OCI-LY7 (cell line): ENCODE measurements at places on chromosomes 12 and 14. TPM values are rescaled to one million over a fixed set of nuclear protein-coding genes. Genes with fewer than 3 reads are reported as not detected.

The MAP3K9 gene
- total RNA-seq: 6.4 and 7.4 TPM in 2 replicates

The SOAT2 gene
- 1.2 and 1.8 TPM in 2 replicates for total RNA-seq

The GLI1 gene
- total RNA-seq: 6.0 and 6.5 TPM in 2 replicates

The SLC2A14 gene
- total RNA-seq: 0.31 and 0.48 TPM in 2 replicates

DNA sequence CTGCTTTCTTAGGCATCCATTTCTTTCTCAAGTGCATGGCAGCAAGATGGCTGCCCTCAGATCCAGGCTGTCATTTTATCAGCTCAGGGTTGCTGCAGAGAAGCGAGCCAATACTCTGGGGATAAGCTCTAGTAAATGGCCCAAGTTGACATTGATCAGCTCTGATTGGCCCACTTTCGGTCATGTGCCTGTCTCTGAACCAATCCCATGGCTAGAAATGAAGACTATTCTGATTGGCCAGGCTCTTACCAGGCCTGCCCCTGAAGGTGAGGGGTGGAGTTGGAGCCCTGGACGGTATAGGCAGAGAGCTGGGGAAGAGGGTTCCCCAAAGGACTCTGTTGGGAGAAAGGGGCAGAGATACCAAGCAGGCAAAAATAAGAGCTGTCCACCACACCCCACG, 41.4 kb downstream of the MYO1H start:
- peak; percentile 48 for DNase-seq

DNA sequence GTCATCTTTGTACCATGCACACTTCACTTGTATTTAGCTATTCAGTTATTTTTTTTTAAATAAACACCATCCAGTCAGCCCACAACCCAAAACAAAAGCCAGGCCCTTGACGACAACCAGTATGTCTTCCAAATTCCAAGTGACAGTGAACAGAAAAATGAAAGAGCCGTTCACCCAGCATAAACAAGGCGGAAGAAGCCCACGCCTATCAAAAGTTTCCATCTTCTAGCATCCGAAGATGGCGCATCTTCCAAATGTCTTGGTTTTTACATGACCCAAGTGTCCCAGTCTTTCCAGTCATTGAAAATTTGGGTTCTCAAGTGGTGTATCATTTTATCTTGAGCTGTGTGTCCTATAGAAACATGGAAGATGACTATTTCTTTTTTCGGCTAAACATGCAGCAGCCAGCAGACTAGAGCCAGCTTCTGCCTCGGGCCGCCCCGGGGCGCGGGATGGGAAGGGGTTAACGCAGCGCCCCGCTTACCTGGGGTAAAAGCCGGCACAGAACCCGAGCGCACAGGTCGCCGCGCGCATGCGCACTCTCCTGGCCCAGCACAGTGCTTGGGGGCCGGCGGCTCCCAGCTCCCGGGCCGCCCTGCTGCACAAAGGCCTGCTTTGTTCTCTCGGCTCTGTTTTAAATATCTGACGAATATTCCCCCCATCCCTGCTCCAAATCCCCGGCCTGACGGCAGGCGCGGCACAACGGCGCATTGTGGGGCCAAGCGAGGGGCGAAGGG, 164.8 kb downstream of the ZFP36L1 start:
- DNase-seq: no peak

DNA sequence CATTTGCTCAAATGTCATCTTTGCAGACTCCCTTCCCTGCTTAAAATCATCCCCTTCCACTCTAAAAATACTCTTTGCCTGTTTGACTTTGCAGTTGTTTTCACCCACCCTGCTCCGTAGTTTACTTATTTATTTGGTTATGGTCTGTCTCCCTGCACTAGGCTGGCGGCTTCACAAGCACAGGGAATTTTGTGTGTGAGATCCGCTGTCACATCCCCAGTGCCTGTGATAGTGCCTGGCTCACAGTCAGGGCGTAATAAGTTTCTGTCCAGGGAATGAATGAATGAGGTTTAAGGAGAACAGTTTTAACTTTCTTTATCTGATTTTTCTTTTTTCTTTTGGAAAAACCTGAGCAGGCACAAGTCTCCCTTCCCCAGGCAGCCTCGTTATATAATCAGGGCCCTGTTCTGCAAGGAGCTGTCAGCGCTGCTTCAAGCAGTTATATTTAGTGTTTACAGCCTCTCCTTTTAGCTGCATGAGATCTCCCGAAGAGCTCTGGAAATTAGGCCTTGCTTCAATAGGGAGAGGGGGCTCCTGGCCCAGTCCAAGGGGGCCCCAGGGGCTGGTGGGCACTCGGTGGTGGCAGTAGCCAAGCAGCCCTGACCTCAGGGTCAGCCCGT, 107.1 kb downstream of the AACS start:
- no peak for DNase-seq

DNA sequence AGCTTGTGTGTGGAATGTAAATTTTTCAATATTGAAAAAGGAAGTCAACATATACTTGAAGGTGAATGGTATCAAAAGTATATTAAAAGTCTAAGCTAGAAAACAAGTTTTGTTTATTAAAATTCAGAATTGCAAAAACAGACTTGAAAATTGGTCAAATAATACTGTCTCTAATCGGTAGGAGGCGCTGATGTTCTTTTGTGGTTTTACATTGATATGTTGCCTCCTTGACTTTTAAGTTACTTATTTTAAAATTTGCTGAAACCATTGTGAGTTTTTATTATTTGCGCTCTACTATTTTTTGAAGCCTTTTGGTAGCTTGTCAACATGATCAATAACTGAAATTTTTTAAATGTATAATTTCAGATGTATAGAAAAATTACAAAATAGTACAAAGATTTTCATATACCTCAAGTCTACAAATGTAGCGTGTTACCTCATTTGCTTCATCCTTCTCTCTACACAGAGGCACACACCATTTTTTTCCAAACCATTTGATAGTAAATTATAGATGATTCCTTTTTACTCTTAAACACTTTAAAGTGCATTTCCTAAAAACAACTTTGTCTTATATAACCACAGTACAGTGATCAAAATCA, 6.9 kb downstream of the RTRAF start:
- DNase-seq: peak; percentile 16

DNA sequence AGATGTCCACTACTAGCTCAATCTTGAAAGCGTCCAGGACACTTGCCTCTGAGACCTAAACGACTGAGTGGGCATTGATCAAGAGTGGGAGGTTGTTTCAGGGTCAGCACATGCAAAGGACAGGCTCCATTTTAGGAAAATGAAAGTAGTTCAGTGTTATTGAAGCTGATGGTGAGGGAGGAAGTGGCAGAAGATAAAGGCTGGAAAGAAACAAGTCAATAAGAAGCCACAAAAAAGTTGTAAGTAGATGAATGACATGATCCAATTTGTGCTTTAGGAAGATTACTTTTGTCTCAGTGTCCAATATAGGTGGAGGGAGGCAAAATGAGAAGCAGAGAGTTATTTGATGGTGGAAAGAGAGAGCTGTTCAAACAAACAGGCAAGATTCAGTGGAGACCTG, 22.0 kb downstream of the GPR65 start:
- DNase-seq: no peak

DNA sequence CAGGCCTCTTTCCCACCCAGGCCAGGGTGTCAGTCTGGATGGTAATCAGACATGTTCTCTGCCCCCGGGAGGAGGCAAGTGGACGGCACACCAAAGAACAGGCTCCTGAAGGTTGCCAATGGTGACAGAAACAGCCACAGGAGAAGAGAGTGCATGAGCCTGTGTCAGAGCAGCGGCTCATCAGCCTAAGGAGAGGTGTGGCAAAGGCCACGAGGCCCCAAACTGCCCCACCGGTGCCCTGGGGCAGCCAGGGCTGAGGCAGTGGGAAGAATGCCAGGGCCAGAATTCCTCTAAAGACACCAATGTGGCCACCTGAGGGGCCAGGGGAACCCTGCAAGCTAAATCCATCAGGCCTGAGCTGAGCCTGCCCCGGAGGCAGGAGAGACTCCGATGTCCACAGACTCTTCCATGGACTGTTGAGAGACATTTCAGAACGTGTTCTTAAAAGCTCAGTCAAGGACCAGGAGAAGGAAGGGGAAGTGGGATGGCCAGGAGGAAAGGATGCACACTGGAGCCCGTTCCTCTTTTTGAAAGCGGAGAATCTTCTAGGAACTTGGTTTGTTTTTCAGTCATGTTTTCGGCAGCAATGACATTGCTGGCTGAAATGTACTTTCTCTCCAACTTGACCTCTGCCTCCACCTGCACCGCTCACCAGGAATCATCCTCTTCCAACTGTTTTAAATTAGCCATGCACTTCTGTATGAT, 176.3 kb upstream of the FKBP4 start:
- DNase-seq: no peak

DNA sequence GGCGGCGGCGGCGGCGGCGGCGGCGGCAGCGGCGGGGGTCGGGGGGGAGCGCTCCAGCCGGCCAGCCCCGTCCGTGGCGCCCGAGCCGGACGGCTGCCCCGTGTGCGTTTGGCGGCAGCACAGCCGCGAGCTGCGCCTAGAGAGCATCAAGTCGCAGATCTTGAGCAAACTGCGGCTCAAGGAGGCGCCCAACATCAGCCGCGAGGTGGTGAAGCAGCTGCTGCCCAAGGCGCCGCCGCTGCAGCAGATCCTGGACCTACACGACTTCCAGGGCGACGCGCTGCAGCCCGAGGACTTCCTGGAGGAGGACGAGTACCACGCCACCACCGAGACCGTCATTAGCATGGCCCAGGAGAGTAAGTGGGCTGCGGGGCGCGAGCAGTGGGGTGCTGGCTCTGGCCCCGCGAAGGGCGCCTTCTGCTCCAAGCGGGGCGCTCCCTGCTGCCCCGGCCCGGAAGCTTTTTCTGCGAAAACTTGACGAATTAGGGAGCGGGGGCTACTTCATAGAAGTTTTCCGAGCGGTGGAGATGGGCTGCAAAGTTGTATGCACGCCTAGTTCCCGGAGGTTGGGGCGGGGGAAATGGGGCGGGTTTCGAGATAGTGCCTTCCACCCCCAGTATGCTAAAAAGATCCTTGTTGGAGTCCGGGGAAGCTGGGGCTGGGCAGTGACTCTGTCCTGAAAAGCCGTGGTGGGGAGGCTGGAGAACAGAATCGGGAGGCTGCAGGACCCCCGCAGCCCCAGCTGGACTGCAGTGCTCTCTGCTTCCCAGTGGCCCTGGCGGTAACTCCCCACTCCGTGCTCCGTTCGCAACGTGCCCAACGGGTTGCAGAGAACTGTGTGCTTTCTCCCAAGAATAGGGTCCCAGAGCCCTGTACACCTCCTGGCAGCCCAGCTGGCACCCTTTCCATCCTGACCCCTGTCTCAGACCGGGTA, 751 bp downstream of the GDF11 start:
- peak; percentile 84 for DNase-seq

DNA sequence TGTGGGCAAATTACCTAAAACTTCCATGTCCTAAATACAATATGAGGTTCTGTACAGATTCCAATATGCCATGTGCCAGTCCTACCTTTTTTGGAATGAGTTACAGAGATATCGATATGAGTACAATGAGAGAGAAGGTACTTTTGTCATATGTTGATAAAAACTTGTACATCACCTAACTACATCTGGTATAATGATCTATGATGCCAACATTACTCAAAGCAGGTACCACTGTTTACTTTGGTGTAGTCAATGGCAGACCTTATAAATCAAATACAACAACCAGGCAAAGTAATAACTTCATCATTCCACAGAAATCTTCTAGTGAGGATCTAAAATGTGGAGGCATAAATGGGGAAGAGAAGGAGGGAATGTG, 12.7 kb downstream of the TEP1 start:
- no peak for DNase-seq

DNA sequence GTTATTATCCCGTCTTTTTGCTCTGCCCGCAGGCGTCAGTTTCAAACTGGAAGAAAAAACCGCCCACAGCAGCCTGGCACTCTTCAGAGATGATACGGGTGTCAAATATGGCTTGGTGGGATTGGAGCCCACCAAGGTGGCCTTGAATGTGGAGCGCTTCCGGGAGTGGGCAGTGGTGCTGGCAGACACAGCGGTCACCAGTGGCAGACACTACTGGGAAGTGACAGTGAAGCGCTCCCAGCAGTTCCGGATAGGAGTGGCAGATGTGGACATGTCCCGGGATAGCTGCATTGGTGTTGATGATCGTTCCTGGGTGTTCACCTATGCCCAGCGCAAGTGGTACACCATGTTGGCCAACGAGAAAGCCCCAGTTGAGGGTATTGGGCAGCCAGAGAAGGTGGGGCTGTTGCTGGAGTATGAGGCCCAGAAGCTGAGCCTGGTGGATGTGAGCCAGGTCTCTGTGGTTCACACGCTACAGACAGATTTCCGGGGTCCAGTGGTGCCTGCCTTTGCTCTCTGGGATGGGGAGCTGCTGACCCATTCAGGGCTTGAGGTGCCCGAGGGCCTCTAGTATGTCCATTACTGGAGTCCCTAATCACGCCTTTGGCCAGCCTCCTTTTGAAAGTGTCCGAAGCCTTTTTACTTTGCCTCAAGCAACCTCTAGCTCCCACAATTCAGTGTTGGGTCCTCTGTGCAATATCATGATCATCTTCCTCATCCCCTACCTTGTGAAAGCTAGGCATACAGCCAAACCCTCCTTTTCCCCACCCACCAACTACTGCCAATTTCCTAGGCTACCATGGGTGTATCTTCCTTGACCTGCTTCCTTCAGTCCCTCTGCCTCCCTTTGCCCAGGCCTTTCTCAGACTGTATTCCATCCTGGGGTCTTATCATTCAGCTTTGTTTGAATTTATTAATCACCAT, 891 bp downstream of the SPRYD4 start:
- peak; percentile 26 for DNase-seq
